Activated naive CD4-positive, alpha-beta T cell treated with anti-CD3 and anti-CD28 coated beads, Interleukin-2, amount 50 U/mL, for 16 hours (primary cell): ENCODE measurements at places on chromosomes 2 and 18.
A peak's percentile ranks its signal among the peaks of the same experiment; 100 is the strongest.

DNA sequence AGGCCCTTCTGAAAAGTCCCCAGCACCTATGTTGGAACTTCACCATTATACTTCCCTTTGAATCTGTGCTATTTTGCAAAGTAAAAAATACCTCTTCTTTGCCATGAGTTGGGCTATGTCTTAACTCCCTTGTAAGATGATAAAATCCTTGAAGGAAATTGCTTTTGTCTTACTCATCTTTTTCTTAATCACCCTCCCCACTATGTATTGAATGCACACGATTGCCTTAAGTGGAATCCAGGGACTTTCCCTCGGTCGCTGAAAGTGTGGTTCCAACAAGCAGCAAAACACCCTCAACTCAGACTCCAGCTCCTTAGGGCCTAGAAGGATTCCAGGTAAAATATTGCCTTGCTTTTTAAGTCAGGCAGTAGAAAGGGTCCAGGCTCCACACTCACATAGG, 173.2 kb upstream of the ARL4C start:
- DNase-seq, result no peak

- no peak for DNase-seq
Measured at GRCh38 chr2:169928463-169928864, 101.2 kb downstream of the UBR3 start.

DNA sequence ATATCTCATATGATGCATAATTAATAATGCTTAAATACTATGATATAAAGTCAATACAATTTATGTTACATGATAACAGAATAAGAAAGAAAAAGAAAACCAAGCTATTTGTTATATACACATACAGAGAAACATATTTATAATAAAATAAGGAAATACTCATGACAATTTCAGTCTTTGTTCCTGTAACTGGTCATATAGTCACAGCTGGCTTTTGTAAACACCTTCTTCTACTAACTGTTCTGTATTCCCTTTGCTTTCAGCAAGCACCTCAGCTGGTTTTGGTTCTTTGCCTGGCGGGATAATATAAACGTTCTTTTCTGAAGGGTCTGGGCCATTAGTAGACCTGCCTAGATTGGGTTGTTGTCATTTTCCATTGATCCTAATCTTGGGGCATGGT, 158.5 kb downstream of the COPS8 start:
- DNase-seq, result no peak

DNA sequence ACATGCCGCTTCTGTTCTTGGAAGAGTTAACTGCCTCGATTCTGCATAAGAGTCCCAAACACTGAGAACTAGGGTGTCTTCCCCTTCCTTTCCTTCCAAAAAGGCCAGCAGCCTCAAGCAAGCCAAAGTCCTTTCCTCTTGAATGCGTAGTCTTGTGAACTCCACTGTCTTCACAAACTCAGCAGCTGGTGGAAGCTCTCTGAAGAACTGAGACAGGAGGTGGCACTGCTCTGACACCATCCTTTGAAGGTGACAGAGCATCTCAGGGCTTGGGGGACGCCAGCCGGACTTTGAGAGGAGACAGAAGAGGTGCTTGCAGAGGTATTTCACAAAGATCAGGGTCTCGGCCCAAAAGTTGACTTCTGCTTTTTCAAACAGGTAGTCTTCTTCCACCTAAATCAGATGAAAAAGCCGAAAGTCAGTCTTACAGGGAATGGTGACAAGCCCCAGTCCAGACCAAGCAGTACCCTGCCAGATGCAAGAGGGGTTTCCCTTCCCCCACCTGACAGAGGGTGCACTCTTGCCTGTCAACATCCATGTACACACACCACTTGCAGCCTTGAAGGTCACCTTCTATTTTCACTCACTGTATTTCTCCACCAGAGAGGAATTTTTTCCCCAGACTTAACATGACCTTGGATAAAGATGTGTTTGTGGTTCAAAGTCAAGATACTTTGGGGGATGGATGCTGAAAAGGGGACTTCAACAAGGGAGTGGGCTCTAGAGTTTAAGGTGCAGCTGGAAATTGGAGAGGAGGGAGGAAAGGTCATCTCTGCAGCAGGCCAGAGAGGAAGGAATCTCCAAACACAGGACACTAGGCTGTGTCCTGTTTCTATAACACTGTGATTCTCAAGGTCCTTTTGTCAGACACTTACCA, 4.8 kb upstream of the ZFP36L2 start:
- no peak for DNase-seq

GRCh38 chr2:172677363-172677762, 58.3 kb upstream of the RAPGEF4 start:
- no peak for DNase-seq

DNA sequence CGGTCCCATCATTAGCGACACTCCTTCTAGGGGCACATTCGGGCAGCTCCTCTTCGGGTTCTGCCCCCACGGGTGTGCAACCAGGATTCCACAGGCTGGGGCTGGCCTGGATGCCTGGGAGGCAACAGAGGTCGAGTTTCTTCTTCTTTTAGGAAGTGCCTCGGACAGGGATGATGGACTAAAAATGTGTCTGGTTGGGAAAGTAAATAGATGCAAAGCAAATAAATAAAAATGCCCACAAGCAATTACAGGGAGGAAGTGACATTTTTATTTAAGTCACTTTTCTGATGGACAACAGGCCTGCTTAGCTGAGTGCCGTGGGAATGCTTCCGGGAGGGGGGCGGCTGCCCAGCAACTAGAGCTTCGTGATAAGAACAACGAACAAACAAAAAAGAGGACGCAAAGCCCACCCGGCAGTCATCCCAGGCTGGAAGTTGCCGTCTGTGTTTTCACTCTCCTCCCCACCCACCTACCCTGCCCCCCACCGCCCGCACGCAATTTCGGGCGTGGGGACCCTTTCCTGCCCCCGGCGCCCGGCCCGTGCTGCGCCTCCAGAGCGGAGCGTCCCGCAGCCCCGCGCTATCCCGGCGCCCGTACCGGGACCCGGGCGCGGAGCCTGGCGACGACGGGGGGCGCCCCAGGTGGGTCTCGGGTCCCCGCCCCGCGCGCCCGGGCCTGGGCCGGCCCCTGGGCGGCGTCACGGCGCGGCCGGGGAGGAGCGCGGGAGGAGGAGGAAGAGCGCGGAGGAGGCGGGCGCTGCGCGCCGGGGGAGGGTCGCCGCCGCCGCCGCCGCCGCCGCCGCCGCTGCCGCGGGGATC, 412 bp upstream of the NCK2 start:
- peak; percentile 75 for DNase-seq

- DNase-seq, result no peak
Measured at GRCh38 chr2:238635647-238636051, 208.9 kb downstream of the ASB1 start.

GRCh38 chr2:30645745-30646119, 161.5 kb downstream of the CAPN13 start:
- no peak for DNase-seq

DNA sequence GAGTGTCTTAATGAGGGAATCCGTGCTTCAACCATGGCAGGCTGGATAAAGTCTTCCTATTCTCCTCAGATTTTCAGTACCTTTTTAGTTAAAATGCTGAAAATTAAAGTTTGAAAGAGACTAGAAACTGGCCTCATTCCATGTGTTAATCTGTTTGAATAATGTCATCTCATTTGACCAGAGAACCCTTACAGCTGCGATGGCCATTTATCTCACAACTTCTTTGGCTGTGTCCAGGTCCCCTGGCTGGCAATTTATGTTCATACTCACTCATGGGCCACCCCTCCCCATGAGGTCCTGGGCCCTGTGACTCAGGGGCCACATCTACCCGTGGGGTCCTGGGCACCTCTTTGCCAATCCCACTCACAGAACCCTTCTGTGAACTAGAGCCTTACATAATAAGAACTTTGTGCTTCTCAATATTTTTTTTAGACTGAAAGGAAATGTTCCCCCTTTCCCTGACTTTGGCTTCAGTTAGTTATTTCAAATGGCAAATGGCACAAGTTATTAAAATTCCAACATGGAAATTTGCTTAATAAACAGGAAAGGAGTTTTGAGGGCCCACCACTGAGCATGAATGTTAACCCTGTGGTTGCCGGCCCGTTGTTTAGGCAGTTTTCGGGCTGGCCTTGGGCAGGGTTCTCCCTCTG, 134.6 kb downstream of the UXS1 start:
- no peak for DNase-seq

GRCh38 chr18:21110713-21111345, 784 bp downstream of the ROCK1 start:
- peak; percentile 64 for DNase-seq

GRCh38 chr2:203675086-203675485, 31.4 kb upstream of the CD28 start:
- no peak for DNase-seq

GRCh38 chr2:187644981-187645380, 90.7 kb upstream of the TFPI start:
- no peak for DNase-seq

- no peak for DNase-seq
Measured at GRCh38 chr2:622357-622756, 54.8 kb downstream of the TMEM18 start.

- DNase-seq, result no peak
Measured at GRCh38 chr18:60668583-60668982, 296.0 kb upstream of the MC4R start.
